Cardiac muscle cell (in vitro differentiated cells and primary cell): ENCODE measurements at places on chromosomes 6 and 20. TPM values are rescaled to one million over a fixed set of nuclear protein-coding genes. Genes with fewer than 3 reads are reported as not detected.
A peak's percentile ranks its signal among the peaks of the same experiment; 100 is the strongest.

The FAM217A gene
- total RNA-seq: not detected in 2 replicates

DNA sequence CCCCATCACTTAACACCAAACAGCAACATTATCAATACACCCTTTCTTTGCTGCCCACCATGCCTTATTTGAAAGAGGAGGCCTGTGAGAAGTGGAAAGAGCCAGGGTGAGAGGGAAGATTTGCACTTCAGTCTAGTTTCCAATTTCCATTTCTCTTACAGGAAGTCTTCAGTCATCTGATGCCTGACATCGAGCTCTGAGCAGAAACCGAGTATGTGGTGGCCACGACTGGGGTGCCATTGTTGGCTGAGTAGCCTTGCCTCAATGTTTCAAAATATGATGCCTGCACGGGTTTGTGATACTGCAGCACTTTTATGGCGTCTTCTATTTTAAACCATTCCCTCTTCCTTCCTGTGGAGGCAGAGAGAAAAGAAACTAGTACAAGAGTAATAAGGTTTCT is 39.8 kb upstream of the SMIM29 start:
- H3K36me3 ChIP-seq: peaks cover 19% of the 10 kb centered on the region
- no peak for DNase-seq
- no peak overlapping the region for H3K4me3 ChIP-seq

The CNR1 gene
- 0.28 and 0.39 TPM in 2 replicates for total RNA-seq

DNA sequence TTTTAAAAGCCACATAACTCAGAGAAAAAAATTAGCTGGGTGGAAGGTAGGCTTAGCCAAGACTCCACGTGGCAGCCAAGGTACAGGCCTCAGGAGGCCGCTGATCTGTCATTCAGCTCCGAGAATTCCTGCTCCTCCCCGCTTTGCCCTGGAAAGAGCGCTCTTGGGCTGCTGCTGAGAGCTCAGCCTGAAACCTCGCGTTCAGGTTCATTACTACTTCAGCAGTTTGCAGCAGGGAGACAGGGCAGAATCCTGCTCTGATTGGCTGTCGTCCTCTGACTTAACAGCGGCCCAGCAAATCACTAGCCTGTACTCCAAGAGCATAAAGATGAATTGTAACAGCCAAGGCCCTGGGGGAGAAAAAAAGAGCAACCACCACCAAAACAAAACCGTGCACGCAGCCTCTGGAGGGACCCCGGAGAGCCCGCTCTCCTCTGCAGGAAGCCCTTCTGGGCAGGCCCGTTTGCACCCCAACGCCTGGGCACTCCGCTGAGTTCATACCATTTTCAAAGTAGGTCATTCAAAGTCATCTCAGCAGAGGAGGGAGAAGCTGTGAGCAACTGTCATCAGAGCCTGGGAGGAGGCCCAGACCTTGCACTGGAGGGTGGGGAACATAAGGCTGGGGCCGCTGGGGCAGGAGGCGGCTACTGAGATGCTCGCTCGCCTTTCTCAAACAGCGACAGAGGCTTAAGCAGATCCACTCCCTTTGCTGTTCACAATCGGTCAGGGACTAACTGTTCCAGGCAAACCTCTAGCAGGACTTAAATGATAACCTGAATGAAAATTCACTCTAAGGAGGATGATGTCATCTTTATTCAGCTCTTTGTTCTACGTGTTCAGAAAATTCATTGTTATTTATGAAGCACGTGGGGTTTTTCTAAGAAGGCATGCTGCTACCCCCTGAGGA is 42.3 kb upstream of the ATXN1 start:
- peak overlapping the region; percentile 51 for H3K27ac ChIP-seq
- H3K36me3 ChIP-seq: no peaks in the 10 kb centered on the region
- peak; percentile 86 for DNase-seq
- H3K4me3 ChIP-seq: no peak overlapping the region
- no peaks in the 10 kb centered on the region for H3K27me3 ChIP-seq
- H3K4me1 ChIP-seq: peaks cover 43% of the 10 kb centered on the region

GRCh38 chr20:15840636-15841301 is 732.5 kb downstream of the KIF16B start:
- no peak for DNase-seq
- no peaks in the 10 kb centered on the region for H3K4me1 ChIP-seq
- no peak overlapping the region for H3K4me3 ChIP-seq
- H3K27me3 ChIP-seq: no peaks in the 10 kb centered on the region

GRCh38 chr6:159351707-159352106 is 182.5 kb downstream of the FNDC1 start:
- H3K27me3 ChIP-seq: no peaks in the 10 kb centered on the region
- no peak overlapping the region for H3K4me3 ChIP-seq
- no peaks in the 10 kb centered on the region for H3K4me1 ChIP-seq
- no peak overlapping the region for H3K27ac ChIP-seq
- H3K36me3 ChIP-seq: no peaks in the 10 kb centered on the region

DNA sequence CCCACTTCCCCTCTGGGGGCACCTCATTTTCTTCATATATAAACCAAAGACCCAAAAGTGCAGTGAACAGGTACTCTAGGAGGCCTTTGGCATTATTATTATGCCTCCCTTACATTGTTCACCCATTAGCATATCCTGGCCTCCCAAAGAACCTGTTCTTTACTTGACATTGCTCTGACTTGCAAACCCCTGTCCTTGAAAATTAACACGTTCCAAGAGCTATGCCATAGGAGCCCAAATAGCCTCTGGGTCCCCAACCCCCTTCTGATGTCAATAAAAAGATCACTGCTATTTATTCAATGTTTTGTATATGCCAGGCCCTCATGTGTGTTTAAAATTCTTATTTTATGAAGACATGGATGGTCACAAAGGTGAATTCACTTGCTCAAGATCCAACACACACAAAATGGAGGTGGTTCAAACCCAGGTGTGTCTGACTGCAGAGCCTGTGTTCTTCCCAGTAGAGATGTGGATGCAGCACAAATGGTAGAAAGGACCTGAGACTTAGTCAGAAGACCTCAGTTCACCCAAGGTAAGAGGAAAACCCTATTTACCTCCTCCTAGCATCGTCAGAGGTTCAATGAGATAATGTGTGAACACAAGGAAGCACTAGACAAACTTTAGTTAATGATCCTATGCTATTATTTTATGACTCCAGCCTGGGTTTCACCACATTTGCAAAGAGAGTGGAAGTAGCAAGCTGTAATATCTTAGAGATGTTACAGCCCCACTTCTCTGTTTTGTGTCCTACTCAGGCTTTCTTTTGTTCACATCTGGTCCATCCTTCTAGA is 36.6 kb downstream of the BCL2L1 start:
- no peak for DNase-seq
- no peak overlapping the region for H3K4me3 ChIP-seq
- H3K27me3 ChIP-seq: no peaks in the 10 kb centered on the region
- no peak overlapping the region for H3K27ac ChIP-seq
- no peaks in the 10 kb centered on the region for H3K36me3 ChIP-seq
- H3K4me1 ChIP-seq: no peaks in the 10 kb centered on the region

GRCh38 chr6:161138543-161139303 is 135.1 kb downstream of the AGPAT4 start:
- H3K27ac ChIP-seq: no peak overlapping the region
- peaks cover 8% of the 10 kb centered on the region for H3K36me3 ChIP-seq
- H3K4me1 ChIP-seq: no peaks in the 10 kb centered on the region
- no peak for DNase-seq

DNA sequence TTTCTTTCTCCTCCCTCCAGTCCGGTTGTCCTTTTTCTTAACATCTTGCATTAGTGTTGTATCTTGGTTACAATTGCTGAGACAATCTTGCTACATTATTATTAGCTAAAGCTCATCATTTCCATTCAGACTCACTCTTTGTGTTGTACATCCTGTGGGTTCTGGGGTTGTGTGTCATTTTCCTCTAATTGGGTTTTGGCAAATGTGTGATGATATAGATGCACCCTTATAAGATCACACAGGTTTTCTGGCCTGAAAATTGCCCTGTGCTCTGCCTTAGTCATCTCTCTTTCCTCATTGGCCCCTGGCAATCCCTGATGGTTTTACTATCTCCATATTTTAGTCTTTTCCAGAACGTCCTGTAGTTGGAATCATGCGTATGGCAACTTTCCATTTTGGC is 60.1 kb downstream of the PPP1R14C start:
- peaks cover 21% of the 10 kb centered on the region for H3K4me1 ChIP-seq
- H3K4me3 ChIP-seq: no peak overlapping the region
- H3K36me3 ChIP-seq: no peaks in the 10 kb centered on the region
- H3K27ac ChIP-seq: no peak overlapping the region
- H3K27me3 ChIP-seq: no peaks in the 10 kb centered on the region
- DNase-seq: no peak

GRCh38 chr6:95649451-95649850 is 72.1 kb downstream of the MANEA start:
- DNase-seq: no peak
- no peaks in the 10 kb centered on the region for H3K36me3 ChIP-seq
- no peaks in the 10 kb centered on the region for H3K4me1 ChIP-seq
- H3K27ac ChIP-seq: no peak overlapping the region
- H3K27me3 ChIP-seq: no peaks in the 10 kb centered on the region
- no peak overlapping the region for H3K4me3 ChIP-seq

- peak; percentile 88 for DNase-seq
- no peaks in the 10 kb centered on the region for H3K36me3 ChIP-seq
- H3K27ac ChIP-seq: no peak overlapping the region
- H3K4me1 ChIP-seq: peaks cover 12% of the 10 kb centered on the region
Observed at GRCh38 chr6:112443179-112444065, 96.3 kb downstream of the RFPL4B start.

DNA sequence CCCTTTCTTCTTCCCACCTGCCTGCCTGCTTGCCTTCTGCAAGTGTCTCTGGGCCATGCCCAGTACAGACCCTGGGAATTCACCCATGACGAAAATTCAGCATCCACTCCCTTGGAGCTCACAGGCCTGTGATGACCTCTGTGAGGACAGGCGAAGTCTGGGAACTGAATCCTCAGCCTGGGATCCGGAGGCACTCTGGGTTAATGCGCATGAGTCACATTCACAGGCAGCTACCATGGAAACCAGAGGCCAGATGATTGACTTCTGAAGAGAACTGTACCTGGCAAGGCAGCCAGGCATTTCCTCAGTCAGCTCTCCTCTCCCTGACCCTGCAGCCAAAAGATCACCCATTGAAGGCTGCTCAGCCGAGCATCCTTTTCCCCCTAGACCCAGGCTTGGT is 41.0 kb downstream of the SLC9A8 start:
- no peaks in the 10 kb centered on the region for H3K27me3 ChIP-seq
- no peak overlapping the region for H3K4me3 ChIP-seq
- peaks cover 16% of the 10 kb centered on the region for H3K36me3 ChIP-seq
- no peaks in the 10 kb centered on the region for H3K4me1 ChIP-seq
- peak; percentile 63 for DNase-seq

- H3K4me1 ChIP-seq: no peaks in the 10 kb centered on the region
- DNase-seq: no peak
- H3K4me3 ChIP-seq: no peak overlapping the region
- no peaks in the 10 kb centered on the region for H3K36me3 ChIP-seq
Observed at GRCh38 chr6:124670801-124671200, 291.4 kb upstream of the RNF217 start.

GRCh38 chr6:148529010-148529409 is 186.4 kb downstream of the SASH1 start:
- no peak for DNase-seq
- H3K4me3 ChIP-seq: no peak overlapping the region
- no peaks in the 10 kb centered on the region for H3K27me3 ChIP-seq
- no peaks in the 10 kb centered on the region for H3K36me3 ChIP-seq

The TRERF1 gene
- total RNA-seq: 5.7 and 8.7 TPM in 2 replicates

The KCNK5 gene
- total RNA-seq: 0.27 and 0.28 TPM in 2 replicates

- DNase-seq: no peak
- H3K4me1 ChIP-seq: no peaks in the 10 kb centered on the region
- H3K36me3 ChIP-seq: no peaks in the 10 kb centered on the region
- H3K27me3 ChIP-seq: no peaks in the 10 kb centered on the region
Observed at GRCh38 chr20:50845566-50846215, 50.8 kb downstream of the BCAS4 start.

DNA sequence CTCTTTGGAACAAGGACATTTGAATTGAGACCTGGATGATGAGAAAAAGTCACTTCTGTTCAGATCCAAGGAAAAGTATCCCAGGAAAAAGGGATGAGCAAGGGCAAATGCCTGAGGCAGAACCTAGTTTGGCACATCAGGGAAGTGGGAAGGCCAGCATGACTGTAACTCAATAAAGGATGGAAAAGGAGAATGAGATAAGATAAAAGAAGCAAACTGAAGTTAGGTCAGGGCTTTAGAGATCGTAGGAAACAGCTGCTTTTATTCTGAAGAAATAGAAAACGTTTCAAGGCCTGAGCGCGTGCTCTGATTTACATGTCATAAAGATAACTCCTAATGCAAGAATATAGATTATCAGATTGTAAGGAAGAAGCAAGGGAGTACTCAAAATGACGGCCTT is 450.0 kb downstream of the FRK start:
- no peaks in the 10 kb centered on the region for H3K36me3 ChIP-seq
- H3K27ac ChIP-seq: no peak overlapping the region
- H3K4me1 ChIP-seq: peaks cover 13% of the 10 kb centered on the region
- DNase-seq: no peak

GRCh38 chr6:37741757-37742400 is 44.2 kb upstream of the MDGA1 start:
- H3K4me3 ChIP-seq: no peak overlapping the region
- H3K27ac ChIP-seq: no peak overlapping the region
- DNase-seq: peak; percentile 61
- H3K36me3 ChIP-seq: no peaks in the 10 kb centered on the region
- H3K4me1 ChIP-seq: no peaks in the 10 kb centered on the region
- H3K27me3 ChIP-seq: peaks cover 4% of the 10 kb centered on the region

GRCh38 chr6:160337991-160338390 is 10.2 kb upstream of the SLC22A3 start:
- H3K27me3 ChIP-seq: no peaks in the 10 kb centered on the region
- H3K36me3 ChIP-seq: no peaks in the 10 kb centered on the region
- DNase-seq: no peak
- no peaks in the 10 kb centered on the region for H3K4me1 ChIP-seq
- H3K27ac ChIP-seq: no peak overlapping the region

- H3K27ac ChIP-seq: no peak overlapping the region
- no peaks in the 10 kb centered on the region for H3K27me3 ChIP-seq
- DNase-seq: no peak
- no peaks in the 10 kb centered on the region for H3K36me3 ChIP-seq
- no peak overlapping the region for H3K4me3 ChIP-seq
Observed at GRCh38 chr20:29410806-29411457, 1846.5 kb upstream of the DEFB115 start.

The CLDN20 gene
- total RNA-seq: not detected in 2 replicates

The SIRPB1 gene
- total RNA-seq: not detected in 2 replicates
